Activated T-cell treated with anti-CD3 and anti-CD28 coated beads, Interleukin-2, amount 50 U/mL, for 48 hours (primary cell): ENCODE measurements at places on chromosomes 6 and 20.

DNA sequence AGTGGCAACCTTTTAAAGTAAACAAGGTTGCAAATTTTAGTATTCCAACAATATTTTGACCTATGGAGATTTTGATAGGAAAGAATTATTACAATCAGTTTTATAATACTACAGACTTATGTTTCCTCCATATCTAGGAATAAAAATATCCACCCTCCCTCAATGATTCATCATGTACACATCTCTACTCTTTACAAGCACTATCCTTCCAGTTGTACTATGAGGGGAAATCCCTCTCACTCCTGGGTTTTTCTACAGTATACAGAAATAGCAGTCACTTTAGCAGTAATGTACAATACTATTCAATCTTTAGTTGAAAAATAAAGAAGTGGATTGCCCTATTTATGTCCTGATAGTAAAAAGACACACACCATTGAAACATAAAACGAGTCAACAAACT lies 46.3 kb upstream of the SCML4 start:
- DNase-seq = no peak

- DNase-seq = no peak
Measured at GRCh38 chr6:50936277-50936681, 117.6 kb downstream of the TFAP2B start.

GRCh38 chr6:167842457-167842856 lies 15.7 kb downstream of the AFDN start:
- DNase-seq = no peak

DNA sequence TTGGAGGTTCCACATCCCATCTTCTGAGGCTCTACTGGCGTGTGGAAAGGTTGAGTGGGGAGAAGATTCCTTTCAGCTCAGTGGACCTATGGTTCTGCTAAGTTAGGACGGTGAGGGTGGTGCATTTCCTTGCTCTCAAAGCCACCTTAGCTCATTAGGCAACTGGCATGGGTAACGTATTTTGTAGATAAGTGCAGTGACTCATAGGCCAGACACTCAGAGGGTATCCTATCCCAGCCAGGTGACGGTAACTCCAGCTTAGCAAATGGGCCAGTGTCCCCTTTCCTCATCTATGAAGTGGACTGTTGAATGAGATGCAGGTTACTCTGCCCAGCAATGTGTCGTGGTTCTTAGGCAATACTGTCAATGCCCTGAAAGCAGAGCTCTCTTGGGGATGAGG lies 3.7 kb downstream of the RPS6KA2 start:
- no peak for DNase-seq

- DNase-seq = no peak
Measured at GRCh38 chr6:147285087-147285855, 81.1 kb downstream of the STXBP5 start.

- DNase-seq = no peak
Measured at GRCh38 chr6:130494729-130495128, 128.9 kb downstream of the TMEM200A start.

GRCh38 chr6:129893640-129894039 lies 32.5 kb upstream of the TMEM244 start:
- no peak for DNase-seq

- DNase-seq = no peak
Measured at GRCh38 chr6:29232725-29233124, 62.0 kb downstream of the OR2J2 start.

DNA sequence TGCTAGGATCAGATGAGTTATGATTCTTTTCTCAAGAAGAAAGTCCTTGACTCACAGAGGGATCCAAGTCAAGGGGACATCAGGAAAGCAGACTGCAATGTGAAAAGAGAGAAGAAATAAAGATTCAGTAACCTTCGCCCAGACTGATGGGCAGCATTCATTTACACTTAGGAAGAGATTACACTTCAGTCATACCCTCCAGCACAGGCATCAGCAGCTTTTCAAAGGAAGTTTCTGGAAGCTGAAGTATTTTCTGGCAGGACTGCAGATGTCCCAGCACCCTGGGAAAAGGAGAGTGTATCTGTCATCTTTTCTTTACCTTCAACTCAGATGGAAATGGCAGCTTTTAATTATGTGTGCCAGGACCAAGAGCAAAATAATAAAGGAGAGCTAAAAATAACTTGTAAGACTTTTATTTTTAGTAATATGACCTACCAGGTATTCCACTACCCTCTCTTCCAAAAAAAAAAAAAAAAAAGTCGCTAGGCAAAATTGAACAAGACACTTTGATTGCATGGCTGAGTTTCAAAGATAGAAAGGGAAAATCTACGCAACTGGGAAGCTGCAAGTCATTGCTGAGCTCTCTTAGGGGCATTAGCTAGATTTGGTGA lies 712.1 kb downstream of the EPM2A start:
- no peak for DNase-seq

DNA sequence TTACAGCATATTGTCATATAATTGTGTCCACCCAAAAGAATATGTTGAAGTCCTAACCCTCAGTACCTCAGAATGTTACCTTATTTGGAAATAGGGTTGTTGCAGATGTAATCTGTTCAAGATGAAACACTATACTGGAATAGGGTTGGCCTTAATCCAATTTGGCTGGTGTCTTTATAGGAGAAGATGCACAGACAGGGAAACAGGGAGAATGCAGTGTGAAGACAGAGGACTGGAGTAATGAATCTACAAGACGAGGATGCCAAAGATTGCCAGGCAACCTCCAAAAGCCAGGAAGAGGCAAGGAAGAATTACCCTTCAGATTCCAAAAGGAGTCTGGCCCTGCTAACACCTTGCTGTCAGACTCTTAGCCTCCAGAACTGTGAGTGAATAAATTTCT lies 482.9 kb downstream of the PTPRT start:
- no peak for DNase-seq

GRCh38 chr20:52312132-52312729 lies 120.7 kb upstream of the ZFP64 start:
- DNase-seq = no peak

GRCh38 chr6:157283330-157283898 lies 39.9 kb downstream of the TMEM242 start:
- DNase-seq = no peak

- no peak for DNase-seq
Measured at GRCh38 chr20:20864351-20865096, 152.1 kb upstream of the RALGAPA2 start.

DNA sequence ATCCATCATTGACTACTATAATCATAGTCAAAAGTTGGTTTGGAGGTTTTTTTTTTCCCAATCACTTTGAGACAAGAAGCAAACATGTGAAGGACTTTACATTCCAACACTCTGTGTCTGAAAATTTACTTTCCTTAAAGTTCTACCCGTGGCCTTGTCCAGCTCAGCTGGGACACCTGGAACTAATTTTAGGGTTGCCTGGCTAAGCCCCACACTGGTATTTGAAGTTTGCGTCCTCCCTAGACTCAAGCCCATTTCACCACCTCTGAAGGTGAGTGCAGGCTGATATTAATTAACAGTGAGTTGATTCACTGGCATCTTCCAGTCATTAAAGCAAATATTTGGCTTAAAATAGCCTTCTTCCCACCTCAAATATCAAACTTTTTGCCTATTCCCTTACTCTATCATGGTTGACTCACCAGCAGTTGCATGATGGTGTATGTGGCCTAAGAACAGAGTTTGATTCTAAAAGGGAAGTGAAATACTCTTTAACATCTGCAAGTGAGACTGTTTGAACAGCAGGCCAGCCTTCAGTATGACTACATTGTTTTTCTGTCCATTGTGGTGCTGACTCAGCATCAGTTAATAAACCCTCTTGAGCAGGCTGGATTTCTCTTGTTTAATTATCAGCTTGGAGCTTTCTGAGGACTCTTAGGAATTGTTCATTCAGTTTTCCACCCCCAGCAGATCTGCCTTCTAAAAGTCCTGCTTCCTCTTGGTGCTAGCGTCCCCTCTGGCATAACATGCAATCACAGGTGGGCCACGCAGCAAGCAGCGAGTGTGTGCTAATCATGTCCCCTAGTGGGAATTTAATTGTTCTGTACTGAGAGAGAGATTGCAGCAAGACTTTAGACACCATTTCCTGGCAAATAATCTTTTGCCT lies 1.8 kb upstream of the PRDM1 start:
- no peak for DNase-seq

DNA sequence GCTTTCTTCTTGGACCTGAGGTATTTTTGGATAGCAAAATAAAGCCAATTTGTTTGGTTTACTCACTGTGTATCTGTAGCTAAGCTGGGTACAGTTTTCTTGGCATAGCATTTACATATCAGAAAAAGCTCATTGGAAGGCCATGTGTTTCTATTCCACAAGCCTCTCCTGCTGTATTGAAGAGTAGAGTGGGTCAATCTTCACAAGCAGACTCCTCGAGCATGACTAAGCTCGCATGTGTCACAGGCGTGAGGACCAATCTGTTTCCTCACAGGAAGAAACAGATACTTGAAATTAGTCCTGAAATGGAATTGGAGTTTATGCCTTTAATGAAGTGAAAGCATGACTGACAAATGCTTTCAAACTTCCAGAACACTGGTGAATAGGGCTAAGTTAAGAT lies 1279.0 kb upstream of the MAP3K7 start:
- DNase-seq = no peak

DNA sequence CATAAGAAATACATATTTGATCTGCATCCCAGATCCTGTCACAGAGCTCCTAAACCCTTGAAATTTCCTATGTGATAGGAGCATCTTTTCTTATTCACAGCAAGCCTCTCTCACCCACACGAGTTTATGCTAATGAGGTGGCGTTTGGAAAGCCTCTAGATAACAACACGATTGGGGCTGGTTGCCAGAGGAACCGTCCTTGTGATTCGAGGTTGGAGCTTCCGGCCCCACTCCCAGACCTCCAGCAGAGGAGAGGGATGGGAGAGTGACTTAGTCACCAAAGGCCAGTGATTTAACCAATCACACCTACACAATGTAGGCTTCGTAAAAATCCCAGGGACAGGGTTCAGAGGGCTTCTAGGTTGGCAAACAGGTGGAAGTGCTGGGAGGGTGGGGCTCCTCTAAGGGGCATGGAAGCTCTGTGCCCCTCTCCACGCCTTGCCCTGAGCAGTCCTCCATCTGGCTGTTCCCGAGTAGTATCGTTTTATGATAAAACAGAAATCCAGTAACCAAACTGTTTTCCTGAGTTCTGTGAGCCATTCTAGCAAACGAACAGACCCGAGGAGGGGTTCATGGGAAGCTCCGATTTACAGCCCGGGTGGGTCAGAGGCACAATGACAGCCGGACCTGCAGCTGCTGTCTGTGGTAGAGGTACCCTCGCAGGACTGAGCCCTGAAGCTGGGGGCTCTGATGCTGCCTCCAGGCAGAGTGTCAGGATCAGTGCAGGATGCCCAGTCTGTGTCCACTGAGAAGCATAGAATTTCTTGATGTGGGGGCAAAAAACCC lies 238.1 kb upstream of the ARID1B start:
- DNase-seq = no peak

GRCh38 chr6:108836061-108836460 lies 12.2 kb upstream of the ARMC2 start:
- DNase-seq = no peak

DNA sequence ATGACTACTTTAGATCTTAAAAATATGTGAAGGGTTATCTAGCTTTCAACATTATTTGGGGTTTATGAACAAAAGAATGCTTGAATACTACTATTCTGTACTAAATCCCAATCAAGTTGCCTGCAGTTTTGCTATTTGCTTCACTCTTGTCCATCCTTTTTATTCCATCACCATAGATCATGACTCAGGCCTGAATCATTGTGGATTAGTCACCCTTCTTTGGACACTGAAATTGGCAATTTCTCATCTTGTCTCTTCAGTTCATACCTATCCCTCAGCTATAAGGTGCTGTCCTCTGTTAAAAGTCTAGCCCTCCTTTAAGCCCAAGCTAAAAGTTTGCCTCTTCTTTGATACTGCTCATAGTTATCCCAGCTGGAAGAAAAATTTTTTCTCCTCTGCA lies 199.1 kb downstream of the CENPW start:
- no peak for DNase-seq

DNA sequence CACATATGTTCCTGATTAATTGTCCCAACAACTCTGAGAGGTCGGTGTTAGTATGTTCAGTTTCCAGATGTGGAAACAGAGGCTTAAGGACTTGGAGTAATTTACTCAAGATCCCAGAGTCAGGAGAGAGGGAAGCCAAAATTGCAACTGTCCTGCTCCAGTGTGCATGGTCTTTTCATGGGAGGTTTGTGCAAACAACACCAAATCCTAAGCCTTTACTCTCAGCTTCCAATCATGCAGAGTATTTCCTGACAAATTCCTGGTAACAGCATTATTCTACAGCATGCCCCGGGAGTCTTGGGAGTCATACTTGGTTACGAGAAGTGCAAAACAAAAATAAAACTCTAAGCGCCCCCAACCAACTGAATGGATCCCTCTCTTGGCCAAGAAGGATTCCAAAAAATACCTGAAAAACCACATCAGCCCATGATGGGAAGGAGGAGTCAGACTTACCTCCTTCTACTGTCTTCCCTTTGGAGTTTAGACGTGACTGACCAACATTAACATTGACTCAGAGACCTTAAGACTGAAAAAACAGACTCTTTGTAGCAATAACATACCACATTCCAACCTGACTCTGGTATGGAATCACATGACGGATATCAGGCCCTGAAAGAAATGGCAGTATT lies 30.8 kb upstream of the PPP1R3G start:
- DNase-seq = no peak

DNA sequence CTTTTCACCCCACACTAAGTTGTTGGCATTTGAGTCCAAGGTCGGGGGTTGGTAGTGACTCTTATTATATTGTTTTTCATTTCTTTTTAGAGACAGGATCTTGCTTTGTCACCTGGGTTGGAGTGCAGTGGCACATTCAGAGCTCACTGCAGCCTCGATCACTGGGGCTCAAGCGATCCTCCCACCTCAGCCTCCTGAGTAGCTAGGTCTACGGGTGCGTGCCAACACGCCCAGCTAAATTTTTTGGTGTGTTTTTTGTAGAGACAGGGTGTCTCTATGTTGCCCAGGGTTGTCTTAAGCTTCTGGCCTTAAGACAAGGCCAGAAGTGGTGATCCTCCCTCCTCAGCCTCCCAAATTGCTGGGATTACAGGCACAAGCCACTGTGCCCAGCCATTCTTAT lies 25.1 kb upstream of the TGM2 start:
- DNase-seq = no peak

DNA sequence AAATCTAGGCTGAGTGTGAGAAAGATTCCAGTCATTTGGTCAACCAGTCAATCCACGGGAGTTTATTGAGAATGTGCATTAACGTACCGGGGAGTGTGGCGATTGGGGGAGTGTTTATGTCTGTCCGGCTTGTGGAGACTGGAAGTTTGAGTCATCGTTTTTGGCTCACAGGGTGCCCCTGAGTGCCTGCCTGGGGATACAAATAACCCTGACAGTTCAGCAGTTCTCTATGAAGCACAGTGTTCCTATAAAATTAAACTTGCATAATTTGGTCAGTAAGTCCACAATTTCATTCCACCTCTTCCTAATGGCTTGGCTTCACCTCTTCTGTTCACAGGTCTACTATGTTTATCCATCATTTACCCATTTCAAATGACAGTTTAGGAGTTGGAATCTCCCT lies 72.6 kb upstream of the PLEKHG1 start:
- no peak for DNase-seq

DNA sequence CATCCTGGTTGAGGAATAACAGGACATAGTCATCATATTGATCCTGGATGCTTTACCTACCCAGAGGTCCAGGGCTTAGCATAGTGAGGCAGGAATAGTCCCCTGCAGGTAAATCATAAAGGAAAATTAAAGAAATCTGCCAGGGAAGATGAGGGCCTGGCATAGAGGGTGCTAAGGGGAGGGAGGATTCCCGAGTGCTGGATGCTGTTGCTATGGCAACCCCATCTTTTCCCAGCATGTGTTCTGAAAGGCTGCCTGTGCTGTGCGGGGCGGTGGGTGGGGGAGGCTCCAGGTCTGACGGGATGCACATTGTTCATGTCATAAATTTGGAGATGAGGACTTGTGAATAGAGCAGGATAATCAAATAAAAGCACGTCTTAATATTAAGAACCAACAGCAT lies 212.6 kb upstream of the PCSK2 start:
- no peak for DNase-seq
